ENCODE measurements at places on chromosomes 7 and 10. TPM values are rescaled to one million over a fixed set of nuclear protein-coding genes. Genes with fewer than 3 reads are reported as not detected.

DNA sequence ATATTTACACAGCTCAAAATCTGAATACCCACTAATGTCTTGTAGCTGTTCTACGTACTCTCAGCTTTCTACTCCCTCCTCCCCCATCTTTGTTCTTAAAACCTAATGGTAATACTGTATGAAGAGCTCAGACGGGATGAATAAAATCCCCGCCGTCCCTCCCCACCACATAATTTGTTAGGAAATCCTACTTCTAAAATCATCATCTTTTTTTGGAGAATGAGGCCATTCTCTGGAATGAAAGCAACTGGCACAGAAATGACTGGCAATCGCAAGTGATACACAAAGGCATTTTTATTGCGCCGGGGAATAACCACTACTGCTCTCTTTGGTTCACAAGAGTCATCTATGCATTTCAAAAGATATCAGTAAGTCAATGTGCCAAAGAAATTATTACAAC, 27.3 kb downstream of the SLC35B4 start:
- DNase-seq: no peak

Gene ACHE
- not detected for total RNA-seq

Gene FANK1
- total RNA-seq: not detected

Gene GATA3
- not detected for total RNA-seq

DNA sequence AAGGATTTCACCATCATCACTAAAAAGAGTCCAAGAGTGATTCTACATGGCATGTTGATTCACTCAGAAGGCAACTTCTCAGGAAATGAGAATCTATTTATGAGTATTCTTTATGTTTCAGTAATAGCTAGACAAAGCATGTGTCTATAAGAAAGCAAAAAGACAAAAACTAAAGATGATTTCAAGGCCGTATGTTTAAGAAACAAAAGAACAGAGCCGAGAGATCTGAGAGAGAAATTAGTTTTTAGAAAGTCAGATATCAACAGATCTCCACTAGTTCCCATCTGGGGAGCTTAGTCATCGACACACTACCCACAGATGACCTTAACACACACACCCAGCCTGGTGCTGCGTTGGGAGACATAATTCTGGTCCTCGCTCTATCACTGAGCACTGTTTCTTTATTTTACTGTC, 21.0 kb downstream of the PIP4K2A start:
- DNase-seq: no peak

Gene TMEM236
- 0.04 TPM for total RNA-seq

Gene IFIT5
- 0.30 TPM for total RNA-seq

Gene AOAH
- not detected for total RNA-seq
